Heart right ventricle (tissue), 16 donors: ENCODE measurements at places on chromosomes 1 and 21. TPM values are rescaled to one million over a fixed set of nuclear protein-coding genes. Genes with fewer than 3 reads are reported as not detected.

GRCh38 chr1:214349008-214349407 lies 68.0 kb downstream of the SMYD2 start:
- no peak for DNase-seq

Gene CD244
- 0.17 TPM for total RNA-seq

Gene SELENOF
- total RNA-seq, result 60.7 TPM

- peak; percentile 72 for DNase-seq
These were observed 212.6 kb upstream of the FAM78B start for GRCh38 chr1:166379447-166379846.

GRCh38 chr1:15998929-15999328 lies 5.1 kb upstream of the SRARP start:
- DNase-seq, result no peak

DNA sequence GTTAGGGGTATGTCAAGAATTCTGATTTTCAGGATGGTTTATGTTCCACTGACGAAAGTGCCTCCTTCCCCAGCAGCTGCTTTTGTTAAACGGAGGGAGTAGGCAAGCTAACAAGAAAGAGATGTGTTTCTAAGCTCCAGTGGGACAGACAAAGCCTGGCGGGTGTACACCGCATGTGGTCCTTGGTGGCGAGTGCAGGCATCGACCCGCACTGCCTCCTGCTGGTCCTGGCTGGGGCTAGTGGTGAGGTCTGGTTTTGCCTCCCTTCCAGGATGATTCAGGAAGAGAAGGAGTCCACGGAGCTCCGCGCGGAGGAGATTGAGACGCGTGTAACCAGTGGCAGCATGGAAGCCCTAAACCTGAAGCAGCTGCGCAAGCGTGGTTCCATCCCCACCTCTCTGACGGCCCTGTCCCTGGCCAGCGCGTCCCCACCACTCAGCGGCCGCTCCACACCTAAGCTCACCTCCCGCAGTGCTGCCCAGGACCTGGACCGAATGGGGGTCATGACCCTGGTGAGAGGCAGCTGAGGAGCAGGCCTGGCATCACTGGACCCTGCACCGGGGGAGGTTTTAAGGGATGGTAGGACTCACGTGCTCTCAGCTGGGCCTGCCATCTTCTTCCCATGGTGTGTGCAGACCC lies 29.0 kb downstream of the PPFIA4 start:
- DNase-seq, result no peak

DNA sequence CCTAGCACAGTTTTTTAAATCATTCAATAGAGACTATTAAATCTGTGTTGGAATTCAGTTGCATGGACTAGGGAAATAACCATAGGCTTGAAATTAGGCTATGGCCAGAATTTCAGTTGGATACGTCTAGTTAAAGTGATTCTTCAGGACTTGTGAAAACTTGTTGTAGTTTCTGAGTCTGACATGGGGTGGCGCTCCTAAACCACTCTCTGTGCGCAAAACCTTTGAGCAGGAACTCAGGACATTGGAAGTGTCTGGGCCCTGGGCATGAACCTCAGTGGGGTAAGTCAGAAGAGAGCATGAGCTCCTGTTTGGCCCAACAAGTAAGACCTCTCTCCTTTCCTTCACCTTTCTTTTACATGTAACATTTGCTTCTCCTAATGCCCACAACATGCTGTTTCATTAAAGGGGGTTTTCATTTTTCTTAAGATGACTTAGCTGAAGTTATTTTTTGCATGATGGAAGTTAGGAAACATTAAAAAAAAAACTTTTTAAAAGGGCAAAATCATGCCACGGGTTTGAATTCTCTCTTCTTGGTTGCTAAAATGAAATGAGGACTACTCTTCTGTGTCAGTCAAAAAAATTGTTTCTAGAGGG lies 17.1 kb upstream of the CCDC190 start:
- peak; percentile 22 for DNase-seq

Gene CLDN17
- not detected for total RNA-seq

Gene DDOST
- total RNA-seq, result 128 TPM

Gene IRF6
- total RNA-seq, result 44.9 TPM

DNA sequence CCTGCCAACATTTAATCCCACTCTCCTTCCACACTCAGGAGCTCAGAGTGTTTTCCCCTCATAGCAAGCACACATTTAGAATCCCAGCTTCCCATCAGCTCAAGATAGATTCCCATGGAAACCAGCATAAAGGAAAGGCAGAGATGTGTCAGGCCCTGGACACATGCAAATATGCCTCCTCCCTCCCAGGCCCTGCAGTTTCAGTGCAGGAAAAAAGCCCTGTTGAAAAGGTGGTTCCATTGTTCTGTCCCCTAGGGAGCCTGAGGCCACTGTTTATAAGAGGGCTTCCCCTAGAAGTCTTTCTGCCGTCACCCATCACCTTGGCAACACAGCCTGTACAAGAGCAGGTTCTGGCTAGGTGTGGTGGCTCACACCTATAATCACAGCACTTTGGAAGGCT lies 3.6 kb downstream of the CACNA1S start:
- DNase-seq, result no peak

Gene DIO1
- total RNA-seq, result not detected

DNA sequence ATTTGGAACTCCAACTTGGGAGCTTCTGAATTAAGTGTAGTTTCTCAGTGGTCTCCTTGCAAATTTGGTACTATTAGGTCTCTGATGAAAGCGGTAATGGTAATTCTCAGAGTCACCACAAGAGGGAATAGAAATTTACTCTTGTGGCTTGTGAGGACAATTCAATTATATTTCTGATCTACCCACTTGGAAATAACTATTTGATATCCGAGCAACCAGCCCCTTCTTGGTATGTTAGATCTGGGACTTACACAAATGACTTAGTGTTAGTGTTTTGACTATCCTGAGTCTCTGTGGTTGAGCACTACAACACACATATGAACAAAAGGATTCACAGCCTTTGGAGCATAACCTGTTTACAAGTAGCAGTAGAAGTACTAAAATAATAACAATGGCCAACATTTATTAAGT lies 68.1 kb downstream of the RPS6KA1 start:
- DNase-seq, result no peak

Gene MCOLN2
- not detected for total RNA-seq

DNA sequence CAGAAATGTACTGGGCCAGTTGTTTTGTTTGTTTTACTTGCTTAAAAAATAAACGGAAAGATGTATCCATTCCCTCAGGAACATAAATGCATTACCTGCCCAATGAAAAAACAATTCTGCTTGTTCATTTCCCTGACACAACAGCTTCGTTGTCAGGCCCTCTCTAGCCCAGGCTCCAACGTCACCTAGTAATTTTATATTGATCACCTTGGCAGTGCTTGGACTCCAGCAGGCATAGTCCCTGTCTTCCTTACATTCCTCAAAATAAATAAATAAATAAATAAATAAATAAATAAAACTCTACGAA lies 1.2 kb downstream of the CEP170 start:
- DNase-seq, result no peak

GRCh38 chr1:245779797-245780755 lies 625.3 kb downstream of the KIF26B start:
- no peak for DNase-seq

- no peak for DNase-seq
These were observed 16.5 kb downstream of the PLA2G2D start for GRCh38 chr1:20102875-20103274.

- no peak for DNase-seq
These were observed 51.1 kb downstream of the ST6GALNAC3 start for GRCh38 chr1:76125473-76126219.

GRCh38 chr1:202061055-202061454 lies 50.7 kb downstream of the ELF3 start:
- DNase-seq, result no peak

DNA sequence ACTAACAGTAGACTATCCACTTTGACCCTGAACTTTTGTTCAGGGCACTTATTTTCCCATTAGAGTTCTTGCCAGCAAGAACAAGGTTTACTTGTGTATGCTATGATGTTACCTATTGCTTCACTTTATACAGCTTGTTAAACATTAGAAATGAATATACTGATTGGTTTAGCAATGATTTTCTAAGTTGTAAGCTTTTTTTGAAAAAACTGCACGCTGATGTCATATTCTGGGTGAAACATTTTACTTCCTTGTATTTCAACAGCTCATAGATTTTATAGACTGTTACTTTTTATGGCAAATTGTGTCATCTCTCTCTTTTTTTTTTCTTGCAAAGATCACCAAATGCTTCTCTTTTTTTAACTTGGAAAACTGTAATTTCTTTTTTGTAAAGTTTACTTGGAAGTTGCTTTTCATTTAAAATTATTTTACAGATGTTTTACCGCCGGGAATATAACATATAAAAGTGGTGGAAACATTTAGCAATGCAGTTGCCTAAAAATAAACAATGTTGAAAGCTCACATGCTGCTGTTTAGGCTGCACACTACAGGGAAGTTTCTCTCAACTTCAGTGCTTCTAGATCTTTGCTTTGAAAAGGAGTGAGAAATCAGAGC lies 215.3 kb upstream of the NFIA start:
- DNase-seq, result no peak

Gene F13B
- not detected for total RNA-seq

GRCh38 chr1:188778578-188778977 lies 1699.1 kb downstream of the BRINP3 start:
- DNase-seq, result no peak

- DNase-seq, result no peak
These were observed 171.0 kb downstream of the TGFBR3 start for GRCh38 chr1:91714867-91715381.

GRCh38 chr1:237111807-237112206 lies 69.8 kb downstream of the RYR2 start:
- DNase-seq, result no peak

Gene FAM110D
- total RNA-seq, result 4.7 TPM

Gene CFHR5
- not detected for total RNA-seq

Gene MSH4
- 0.14 TPM for total RNA-seq

GRCh38 chr21:43209575-43210453 lies 41.0 kb downstream of the CRYAA start:
- no peak for DNase-seq

DNA sequence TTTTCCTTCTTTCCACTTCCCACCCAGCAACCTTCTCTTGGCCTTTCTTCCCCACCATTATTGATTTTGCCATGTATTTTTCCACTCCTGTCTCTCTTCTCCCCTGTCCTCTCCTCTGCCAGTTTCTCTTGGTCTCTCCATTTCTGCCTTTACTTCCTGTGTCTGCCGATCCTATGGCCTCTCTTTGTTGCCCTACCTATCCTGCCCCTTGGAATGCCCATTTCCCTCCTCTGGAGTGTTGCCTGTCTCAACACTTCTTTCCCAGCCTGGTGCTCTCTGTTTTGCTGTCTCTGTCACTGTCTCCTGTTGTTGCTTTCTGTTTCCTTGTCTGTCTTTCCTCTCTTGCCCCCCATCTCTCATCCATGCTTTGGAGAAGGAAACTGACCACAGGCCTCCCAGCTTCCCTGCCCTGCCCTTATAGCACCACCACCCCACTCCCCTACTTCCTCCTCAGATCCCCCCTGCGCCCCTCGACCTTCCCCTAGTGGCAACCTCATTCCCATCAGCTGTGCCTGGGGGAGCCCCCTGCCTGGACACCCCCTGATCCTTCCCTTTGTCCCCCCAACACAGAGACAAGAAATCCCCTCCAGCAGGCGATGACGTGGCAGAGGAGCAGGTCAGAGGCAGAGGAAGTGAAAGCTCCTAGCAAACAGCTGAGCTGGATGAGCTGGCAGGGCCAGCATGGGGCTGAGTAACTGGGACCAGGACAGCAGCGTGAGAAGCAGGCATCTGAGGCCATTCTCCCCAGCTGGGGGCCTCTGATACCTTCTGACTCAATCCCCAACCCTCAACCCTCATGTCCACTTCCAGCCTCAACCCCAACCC lies 6.6 kb upstream of the ETV3L start:
- peak; percentile 23 for DNase-seq

Gene PBX1
- 66.2 TPM for total RNA-seq

DNA sequence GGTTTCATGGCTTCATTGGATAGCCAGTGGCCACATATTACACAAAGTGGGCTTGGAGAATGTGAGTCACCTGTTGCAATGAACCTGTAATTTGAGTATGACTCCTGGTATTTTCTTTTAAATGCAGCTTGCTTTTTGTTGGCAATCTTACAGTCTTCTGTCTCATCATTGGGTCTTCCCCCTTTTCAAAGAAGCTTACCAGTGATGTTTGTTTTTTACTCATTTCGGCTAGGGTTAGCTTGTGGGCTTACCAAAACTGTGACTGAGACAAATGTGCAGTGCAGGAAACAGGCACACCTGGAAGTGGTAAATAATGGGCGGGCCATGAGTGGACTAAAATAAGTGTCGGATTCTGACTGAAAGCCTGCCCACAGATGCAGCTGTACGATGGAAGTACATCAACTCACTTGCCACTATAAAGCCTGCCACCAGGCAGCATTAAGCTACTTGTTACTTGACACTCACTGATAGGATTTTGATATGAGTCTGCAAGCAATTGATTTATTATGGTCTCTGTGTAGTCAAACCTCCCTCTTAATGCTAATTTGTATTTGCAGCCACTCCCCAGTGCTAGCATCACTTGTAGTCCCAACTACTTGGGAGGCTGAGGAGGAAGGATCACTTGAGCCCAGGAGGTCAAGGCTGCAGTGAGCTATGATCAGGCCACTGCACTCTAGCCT lies 4.2 kb downstream of the HHAT start:
- DNase-seq, result no peak

Gene KRTAP13-2
- total RNA-seq, result not detected

DNA sequence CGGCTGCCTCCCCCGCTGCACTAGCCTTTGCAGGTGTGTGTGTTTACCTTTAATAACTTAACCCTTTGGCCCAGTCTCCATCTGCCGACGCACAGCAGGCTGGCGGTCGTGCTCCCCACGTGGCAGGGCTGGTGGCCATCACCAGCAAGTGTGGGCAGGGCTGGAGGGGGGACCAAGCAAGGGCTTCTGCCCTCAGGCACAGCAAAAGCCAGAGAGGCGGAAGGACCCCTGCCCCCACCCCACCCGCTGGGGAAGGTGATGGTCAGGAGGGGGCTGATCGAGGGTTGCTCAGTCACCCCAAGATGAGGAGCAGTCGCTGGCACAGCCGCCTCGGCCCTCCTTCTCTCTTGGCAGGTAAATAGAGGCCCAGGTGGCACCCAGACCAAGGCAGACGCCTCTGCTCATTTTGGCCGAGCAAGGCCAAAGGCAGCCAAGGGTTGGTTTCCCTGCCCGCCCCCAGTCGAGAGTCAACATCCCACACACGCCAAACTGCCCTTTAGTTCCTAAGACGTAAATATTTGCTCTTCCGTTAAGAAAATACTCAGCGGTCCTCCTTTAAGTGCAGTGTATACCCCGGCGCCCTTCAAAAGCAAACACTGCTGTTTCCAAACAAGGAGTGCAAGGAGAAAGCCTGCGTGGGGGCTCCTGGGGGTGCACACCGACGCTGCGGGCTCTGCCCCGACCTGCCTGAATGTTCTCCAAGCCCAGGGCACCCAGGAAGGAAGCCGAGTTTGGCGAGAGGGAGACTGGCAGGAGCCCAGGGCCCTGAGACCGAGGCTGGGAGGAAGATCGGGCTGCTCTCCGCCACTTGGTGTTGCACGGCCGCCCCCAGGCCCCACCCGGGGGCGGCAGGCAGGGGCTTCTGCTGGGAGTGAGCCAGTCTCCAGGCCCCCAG lies 82.7 kb downstream of the SIK1 start:
- DNase-seq, result no peak

- DNase-seq, result no peak
These were observed 45.5 kb upstream of the IRF2BP2 start for GRCh38 chr1:234655328-234656069.

Gene GUCA2B
- total RNA-seq, result not detected

- DNase-seq, result no peak
These were observed 146.5 kb downstream of the PDE4B start for GRCh38 chr1:65939191-65939590.
